Esophagus muscularis mucosa (tissue), 4 donors: ENCODE measurements at places on chromosomes 1 and 21. TPM values are rescaled to one million over a fixed set of nuclear protein-coding genes. Genes with fewer than 3 reads are reported as not detected.

DNA sequence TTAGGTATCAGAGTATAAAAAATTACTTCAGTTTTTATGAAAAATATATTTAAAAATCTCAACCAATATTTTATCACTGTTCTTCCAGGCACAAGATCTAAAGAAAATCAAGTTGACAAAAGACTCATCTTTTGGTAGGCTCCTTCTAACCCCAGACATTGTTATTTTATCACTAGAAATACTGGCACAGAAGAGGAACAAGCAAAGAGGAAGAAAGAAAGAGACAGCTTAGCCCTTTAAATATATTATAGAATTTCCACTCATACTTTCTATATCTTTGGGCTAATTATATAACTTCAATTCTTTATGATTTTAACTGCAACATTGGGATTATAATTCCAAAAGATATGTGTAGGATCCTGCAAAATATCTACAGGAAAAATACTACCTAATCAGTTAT lies 32.4 kb downstream of the SPTA1 start:
- no peak for DNase-seq

Gene KRTAP19-2
- total RNA-seq = not detected

Gene NSUN4
- total RNA-seq = 17.3 TPM

DNA sequence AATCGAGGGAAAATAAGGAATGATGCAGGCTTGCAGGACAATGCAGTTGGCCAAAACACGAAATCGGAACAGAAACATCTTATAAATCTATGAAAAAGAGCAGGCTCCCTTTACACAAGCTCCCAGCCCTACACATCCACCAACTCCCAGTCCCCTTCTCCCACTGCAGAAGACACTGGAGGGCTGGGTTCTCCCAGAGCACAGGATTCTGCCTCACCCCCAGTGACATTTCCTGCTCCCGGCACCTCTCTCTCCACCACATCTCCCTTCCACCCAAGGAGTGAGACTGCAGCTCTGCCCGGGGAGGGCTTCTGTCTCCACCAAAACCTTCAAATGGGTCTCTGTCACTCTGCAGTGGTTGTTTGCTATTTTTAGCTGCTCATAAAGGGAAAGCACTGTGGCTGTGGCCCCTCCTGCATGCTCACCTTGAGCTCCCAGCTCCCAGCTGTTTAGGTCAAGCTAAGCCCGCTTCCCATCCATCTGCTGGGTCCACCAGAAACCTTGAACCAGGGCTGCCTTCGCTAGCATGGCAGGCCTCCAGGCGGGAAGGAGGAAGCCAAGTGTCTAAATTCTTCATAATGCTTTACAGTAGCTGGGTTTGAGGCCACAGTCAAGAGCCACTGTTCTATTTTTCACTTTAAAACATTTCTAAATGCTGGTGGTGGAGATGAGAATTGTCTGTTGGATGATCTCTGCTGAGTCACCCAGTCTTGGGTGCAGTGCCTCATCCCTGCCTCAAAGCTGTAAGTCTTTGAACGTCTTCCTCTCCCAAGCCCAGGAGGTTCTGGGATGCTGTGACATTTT lies 3.3 kb upstream of the C2CD2 start:
- no peak for DNase-seq

DNA sequence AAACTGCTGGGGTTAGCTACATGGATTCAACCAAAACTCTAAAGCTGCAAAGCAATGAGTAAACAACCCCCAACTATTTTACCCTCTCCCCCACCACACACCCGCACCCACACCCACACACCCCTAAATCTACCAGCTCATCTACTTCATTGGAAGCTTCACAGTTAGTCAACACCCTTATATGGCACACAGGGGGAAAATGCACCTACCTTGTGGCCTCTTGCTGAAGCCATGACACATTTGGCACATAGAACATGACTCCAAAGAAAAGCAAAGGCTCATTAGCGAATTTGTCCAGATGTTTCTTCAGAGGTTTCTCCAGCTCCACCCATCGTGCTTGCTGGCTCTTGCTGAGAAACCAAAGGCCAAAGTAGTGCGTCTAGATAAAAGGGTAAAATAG lies 99.8 kb downstream of the PTPN14 start:
- no peak for DNase-seq

DNA sequence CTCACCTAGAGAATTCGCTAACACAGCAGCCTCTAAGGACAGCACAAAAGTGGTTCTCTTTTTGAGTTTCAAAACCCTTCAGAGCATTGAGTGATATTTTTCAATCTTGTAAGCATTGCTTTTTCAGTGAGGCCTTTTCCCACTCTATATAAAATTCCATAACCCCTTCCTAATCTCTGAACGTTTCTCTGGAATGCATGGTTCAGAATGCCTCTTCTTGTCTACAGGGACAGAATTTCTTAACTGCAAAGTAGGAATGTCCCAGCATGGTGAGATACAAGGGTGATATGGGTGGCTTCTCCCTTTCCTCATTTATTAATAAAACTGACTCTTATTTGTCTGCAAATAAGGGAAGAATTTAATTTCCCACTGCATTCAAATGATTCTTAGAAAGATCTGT lies 377.9 kb downstream of the LTN1 start:
- DNase-seq = no peak

Gene VCAM1
- 5.8 TPM for total RNA-seq

- DNase-seq = no peak
Measured at GRCh38 chr1:110135246-110135645, 15.0 kb upstream of the SLC6A17 start.

Gene SMG7
- 34.7 TPM for total RNA-seq

DNA sequence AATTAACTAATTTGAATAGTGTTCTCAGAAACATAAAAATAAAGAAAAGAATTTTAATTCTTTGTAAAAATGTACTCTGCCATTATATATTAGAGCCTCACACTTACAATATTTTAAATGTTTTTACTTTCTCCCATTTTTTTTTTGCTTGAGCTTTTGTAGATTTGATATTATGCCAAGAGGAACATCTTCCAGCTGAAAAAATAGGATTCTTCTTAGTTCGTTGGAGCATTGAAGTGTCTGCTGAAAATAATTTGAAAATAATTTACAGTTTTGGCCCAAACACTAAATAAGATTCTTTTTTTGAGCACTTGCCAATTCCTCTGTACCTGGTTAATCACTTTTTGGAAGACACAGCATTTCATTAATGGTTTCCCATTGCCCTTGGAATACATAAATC lies 175.0 kb upstream of the COL11A1 start:
- DNase-seq = no peak

- no peak for DNase-seq
Measured at GRCh38 chr1:1168451-1169411, 4.9 kb upstream of the TTLL10 start.

Gene ST6GALNAC3
- total RNA-seq = 4.1 TPM

- no peak for DNase-seq
Measured at GRCh38 chr1:172760121-172760520, 101.2 kb downstream of the FASLG start.

DNA sequence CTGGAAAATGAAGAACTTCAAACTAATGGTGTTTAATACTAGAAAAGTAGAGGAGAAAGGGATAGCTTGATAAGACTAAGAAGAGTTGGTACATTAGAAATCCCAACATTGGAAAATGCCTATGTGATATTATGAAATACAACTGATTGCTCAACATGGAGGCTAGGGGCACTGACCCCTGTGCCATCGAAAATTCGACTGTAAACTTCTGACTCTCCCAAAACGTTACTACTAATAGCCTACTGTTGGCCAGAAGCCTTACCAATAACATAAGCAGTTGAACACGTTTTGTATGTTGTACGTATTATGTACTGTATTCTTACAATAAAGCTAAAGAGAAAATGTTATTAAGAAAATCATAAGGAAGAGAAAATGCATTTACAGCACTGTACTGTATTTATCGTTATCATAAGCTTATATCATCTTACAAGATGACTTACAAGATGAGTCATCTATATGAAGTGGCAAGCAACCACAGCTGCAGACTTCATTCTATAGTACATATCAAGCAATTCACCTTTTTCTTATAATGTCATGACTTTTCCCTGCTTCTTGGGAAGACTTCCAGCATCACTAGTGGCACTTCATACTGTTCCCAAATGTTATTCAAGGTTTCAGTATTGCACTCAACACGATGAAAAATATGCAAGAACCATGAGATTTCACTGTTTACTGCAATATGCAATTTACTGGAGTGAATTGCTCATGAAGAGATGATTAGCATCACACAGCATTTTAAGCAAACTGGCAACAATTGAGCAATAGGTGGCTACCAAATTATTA lies 12.9 kb upstream of the CTSK start:
- DNase-seq = no peak

Gene MROH9
- not detected for total RNA-seq

Gene S100A6
- 461 TPM for total RNA-seq

GRCh38 chr21:16945580-16945979 lies 567.3 kb upstream of the CXADR start:
- DNase-seq = no peak

DNA sequence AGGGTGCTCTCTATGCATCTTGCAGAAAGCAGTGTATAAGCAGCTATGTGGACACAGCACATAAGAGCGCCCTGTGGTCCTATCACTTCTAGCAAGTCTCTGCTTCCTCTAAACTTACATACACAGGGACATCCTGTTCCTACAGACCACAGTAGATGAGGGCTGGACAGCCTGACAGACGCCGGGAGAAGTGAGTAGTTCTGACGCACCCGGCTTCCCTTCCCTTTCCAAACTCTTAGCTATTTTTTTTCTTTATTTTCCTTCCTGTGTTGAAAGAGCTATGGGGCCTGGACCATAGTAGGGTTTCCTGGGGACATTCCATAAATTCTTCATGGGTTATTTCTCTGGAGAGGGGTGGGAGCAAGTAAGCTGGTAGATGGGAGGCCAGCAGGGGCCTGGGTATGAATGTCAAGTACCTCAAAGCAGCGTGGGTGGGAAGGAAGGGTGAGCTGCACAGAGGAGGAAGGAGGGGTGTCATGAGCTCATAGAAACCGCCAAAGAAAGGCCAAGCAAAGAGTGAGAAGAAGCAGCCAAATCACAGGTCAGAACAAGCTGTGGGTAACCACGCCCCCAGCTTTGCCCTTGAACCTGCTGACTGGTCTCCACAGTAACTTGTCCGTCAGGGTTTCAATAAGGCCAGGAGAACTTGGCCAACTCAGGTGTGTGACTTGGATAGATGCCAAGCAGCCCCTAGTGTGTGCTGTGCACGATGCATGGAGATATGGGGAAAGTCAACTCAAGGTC lies 36.6 kb downstream of the PLXNA2 start:
- no peak for DNase-seq

GRCh38 chr1:240320659-240321058 lies 229.0 kb downstream of the FMN2 start:
- DNase-seq = no peak

- DNase-seq = no peak
Measured at GRCh38 chr1:172449585-172450523, 6.0 kb upstream of the PIGC start.

DNA sequence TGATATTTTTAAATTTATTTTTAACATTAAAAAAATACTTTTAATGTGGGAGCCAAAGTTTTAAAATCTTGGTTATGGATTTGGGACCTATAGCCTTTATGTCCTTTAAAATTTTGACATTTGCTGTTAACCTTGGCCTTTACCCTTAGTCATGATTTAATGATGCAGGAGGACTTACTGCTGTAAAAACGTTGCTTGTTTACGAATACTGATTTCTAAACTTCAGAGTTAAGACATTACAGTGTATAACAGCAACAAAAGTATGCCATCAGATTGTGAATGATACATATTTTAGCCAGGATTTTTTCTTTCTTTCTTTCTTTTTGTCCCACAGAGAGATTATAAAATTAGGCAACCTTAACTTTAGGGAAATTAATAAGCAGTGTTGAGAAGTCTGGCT lies 8.9 kb downstream of the RBM15 start:
- no peak for DNase-seq

DNA sequence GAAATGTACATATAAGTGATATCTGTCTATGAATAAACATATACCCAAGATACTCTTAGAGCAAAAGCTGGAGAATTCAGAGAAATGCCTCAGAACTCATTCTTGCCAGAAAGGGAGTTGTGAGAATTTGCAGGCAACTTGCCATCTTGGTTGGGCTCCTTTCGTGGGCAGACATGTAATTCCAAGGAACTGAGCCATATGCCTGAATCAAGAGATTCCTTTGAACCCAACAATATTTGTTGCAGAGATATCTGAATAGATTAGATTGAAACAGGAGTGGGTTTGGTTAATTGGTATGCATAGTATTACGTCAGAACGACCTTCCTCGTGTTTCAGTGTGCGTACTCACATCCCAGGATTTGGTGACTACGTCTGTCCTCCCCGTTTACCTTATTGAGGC lies 67.0 kb downstream of the TGFB2 start:
- no peak for DNase-seq

Gene IBA57
- total RNA-seq = 5.6 TPM

- no peak for DNase-seq
Measured at GRCh38 chr1:19800076-19800804, 524 bp upstream of the TMCO4 start.

- DNase-seq = no peak
Measured at GRCh38 chr1:178646821-178647220, 78.2 kb upstream of the RALGPS2 start.

GRCh38 chr1:40625076-40625475 lies 40.4 kb downstream of the RIMS3 start:
- DNase-seq = no peak

DNA sequence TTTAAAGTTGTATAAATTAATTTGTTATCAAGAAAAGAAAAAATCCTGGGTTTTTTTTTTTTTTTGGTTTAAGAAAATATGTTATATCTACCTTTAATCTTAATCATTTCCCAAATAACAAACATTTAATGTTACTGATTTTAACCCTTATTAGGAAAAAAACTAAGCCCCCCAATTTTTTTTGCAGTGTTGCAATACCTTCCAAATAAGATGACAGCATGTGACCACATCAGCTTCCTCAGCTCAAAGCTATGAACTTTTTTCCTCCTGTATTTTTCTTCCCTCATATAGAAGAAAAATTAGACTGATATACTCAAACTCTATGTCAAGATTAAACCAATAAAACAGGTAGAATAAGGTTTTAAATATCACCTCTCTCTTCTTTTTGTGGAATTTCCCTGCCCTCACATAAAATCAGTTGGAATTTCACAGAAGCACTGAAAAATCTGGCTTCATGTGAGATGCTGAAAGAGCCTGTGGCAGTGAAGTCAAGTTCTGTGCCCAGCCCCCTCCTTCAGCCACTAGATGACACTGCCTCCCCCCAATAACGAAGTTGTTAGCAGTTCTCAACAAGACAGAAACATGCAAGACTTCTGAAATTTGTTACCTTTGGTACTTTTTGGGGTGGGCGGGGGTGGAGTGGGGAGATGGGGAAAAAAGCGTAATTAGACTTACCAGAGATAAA lies 9.6 kb upstream of the SMYD2 start:
- DNase-seq = no peak

- no peak for DNase-seq
Measured at GRCh38 chr1:194159941-194160340, 973.5 kb upstream of the B3GALT2 start.

- DNase-seq = no peak
Measured at GRCh38 chr21:29164323-29164942, 34.0 kb downstream of the MAP3K7CL start.

Gene NPHS2
- not detected for total RNA-seq
